Activated CD4-positive, alpha-beta T cell treated with anti-CD3 and anti-CD28 coated beads, Interleukin-2, amount 10 ng/mL, durations not matched to agents 7 days and 5 days (primary cell): ENCODE measurements at places on chromosomes 2 and 18. TPM values are rescaled to one million over a fixed set of nuclear protein-coding genes. Genes with fewer than 3 reads are reported as not detected.

Gene ZBTB7C
- 0.10 TPM for total RNA-seq

Gene SERPINB10
- total RNA-seq: not detected

Gene TBC1D8
- total RNA-seq: 0.50 TPM

Gene MPP4
- not detected for total RNA-seq

Gene SKA1
- total RNA-seq: 44.1 TPM

Gene VWC2L
- not detected for total RNA-seq

Gene MDH1B
- total RNA-seq: 0.40 TPM

Gene SLC4A3
- not detected for total RNA-seq

Gene ALLC
- not detected for total RNA-seq

Gene IL1A
- 0.21 TPM for total RNA-seq

DNA sequence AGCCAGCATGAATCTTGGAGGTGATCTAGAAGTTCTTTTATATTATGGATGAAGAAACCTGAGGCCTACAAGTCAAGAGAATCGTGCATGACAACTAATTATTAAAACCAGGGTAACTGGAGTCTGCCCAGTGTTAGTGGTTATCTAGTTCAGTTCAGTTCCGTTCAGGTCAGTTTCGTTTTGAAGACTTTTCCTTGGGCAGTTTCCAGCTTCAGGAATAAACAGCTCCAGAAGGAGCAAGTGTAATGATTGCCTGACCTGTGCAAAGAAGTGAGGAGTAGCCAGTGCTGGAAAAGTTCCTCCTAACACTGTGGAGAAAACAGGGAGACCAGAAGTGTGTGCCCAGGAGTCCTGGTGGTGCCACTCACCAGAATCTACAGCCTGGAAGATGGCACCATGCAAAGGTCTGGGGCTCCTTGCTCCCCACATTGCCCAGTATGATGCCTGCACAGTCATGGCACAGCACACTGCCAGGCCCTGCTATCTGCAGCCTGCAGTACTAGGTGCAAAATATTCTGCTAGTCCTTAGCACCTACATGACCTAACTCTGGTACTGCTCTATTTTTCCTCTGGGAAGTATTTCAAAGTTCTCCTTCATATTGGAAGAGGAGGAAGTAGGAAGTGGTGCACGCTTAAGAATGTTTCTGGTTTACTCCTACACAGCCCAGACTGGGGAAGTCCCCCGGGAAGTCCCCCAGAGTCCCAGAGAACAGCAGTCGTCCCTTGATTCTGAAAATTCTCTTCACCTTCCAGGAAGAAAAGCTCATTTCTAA lies 65.8 kb downstream of the SUMO1 start:
- no peak for DNase-seq

- no peak for DNase-seq
Measured at GRCh38 chr2:17661460-17661859, 92.2 kb downstream of the SMC6 start.

- no peak for DNase-seq
Measured at GRCh38 chr2:48415836-48416515, 114.0 kb upstream of the STON1 start.

DNA sequence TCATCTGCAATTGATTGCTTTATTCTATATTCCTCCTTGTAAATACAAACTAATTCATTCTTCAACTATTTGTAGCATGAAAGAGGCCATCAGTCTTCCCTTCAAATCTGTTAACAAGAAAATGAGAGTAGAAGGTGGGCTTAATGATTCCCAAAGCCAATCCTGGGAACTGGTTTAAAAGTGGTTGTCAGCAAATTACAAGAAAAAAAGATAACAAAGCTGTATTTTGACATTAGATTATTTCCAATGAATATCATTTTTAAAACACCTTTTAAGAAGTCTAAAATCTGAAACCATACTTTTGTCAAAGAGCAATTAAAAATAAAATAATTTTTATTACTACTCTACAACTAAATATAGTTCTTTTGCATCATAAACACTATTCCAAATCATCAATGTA lies 139.2 kb downstream of the DYM start:
- DNase-seq: no peak

DNA sequence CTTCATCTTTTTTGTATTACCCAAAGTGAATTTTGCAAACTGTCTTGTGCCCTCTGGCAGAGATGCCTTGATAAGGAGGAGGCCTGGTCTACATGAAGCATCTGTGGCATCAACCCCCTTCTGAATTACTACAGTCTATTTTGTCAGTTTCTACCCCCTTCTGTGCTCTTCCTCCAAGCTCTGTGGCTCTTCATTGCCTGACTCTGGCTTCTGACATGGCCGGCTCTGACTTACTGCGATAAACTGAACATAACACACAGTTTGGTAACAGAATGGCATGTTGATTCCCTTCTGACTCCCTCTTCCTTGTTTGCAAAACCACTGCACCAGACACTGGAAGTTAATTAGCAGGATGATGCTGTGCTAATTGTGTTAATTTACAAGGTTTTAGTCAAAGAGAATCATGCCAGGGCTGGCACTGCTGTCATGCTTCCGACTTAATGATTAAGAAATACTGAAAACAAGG lies 122.5 kb downstream of the FIGN start:
- no peak for DNase-seq

GRCh38 chr2:108139521-108139920 lies 100.2 kb upstream of the SULT1C3 start:
- DNase-seq: no peak

- no peak for DNase-seq
Measured at GRCh38 chr2:226575928-226576327, 223.7 kb downstream of the IRS1 start.

GRCh38 chr2:45278365-45279078 lies 269.3 kb upstream of the SIX2 start:
- DNase-seq: no peak

DNA sequence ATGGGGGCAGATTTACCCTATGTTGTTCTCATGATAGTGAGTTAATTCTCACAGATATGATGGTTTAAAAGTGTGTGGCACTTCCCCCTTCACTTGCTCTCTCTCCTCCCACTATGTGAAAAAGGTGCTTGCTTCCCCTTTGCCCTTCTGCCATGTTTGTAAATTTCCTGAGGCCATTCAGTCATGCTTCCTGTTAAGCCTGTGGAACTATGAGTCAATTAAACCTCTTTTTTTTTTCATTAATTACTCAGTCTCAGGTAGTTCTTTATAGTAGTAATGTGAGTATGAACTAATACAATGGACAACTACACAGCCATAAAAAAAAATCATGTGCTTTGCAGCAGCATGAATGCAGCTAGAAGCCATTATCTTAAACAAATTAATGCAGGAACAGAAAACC lies 118.5 kb downstream of the CALCRL start:
- DNase-seq: no peak

DNA sequence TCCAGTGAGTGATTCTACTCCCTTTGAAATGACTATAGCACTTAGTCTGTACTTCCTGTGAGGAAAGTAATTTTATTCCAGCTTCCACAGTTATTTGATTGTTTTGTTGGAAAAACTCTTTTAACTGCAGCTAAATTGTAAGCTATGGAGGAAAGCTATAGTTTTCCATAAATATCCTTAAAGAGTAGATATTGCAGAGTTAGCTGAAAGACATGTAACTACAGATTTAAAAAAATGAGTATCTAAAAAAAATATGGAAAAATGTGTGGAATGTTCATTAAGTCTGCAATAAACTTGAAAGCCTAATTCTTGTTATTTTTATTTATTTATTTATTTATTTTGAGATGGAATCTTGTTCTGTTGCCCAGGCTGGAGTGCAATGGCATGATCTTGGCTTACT lies 56.8 kb upstream of the AQP4 start:
- no peak for DNase-seq

- DNase-seq: no peak
Measured at GRCh38 chr18:58363767-58364540, 264.9 kb downstream of the ALPK2 start.

GRCh38 chr2:168253379-168253778 lies 6.0 kb upstream of the STK39 start:
- no peak for DNase-seq

DNA sequence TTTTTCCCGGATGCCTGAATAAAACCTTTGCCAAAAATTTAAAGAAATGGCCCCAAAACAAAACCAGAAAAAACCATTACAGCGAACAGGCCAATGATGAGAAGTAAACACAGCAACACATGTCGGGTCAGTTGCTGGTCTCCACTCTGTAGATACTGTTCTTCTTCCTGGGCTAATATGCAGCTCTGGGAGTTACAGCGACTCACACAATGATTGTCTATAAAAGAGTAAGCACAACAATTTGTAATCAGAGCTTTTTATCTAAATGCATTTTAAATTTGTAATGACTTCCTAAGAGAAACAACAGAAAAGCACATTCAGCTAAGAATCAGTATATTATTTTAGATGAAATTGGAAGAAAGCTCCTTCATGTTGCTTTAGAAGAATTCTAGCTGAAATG lies 40.3 kb downstream of the GPR155 start:
- DNase-seq: no peak

DNA sequence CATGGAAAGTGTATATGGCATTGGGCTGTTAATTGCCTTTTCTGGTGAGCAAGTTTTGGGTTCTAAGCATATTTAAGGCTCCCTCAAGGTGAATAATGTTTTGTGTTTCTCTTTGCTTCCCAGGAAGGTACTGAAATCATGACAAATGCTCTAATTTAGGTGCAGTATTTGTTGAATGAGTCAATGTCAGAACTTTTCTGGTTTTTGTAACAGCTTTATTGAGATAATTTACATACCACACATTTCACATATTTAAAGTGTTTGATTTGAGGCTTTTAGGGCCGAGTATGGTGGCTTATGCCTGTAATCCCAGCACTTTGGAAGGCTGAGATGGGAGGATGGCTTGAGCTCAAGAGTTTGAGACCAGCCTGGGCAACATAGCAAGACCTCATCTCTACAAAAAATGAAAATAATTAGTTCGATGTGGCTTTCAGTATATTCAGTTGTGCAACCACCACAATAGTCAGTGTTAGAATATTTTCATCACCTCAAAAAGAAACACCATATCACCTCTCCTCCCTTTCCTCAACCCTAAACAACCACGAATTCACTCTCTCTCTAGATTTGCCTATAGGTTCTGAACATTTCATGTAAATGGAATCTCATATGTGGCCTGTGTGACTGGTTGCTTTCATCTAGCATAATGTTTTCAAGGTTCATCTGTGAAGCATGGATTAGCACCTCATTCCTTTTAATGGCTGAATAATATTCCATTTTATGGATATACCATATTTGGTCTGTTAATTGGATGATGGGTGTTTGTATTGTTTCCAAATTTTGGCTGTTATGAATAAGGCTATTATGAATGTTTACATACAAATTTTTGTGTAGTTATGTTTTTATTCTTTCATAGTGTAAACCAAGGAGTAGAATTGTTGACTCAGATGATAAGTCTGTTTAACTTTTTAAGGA lies 54.9 kb downstream of the MGAT5 start:
- no peak for DNase-seq

GRCh38 chr2:10722252-10722825 lies 909 bp downstream of the ATP6V1C2 start:
- DNase-seq: no peak

- no peak for DNase-seq
Measured at GRCh38 chr2:60271131-60271530, 282.3 kb downstream of the BCL11A start.

GRCh38 chr2:224072541-224073188 lies 33.6 kb upstream of the SERPINE2 start:
- no peak for DNase-seq

DNA sequence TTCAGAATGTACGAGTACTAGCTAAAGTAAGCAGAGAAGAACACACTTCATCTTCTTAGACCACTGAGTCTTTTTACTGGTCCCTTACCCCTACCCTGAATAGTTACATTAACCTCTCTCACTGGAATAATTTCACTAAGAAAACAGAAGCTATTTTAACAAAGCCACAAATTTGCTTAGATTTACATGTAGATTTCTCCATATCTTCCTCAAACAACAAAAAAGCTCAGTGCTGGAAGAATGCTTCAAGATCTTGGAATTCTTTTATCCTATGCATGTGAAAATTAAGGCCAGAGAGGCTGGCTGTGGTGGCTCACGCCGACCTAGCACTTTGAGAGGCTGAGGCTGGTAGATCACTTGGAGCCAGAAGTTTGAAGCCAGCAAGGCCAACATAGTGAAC lies 35.2 kb downstream of the MOGAT1 start:
- DNase-seq: no peak

GRCh38 chr2:37566517-37566981 lies 104.9 kb downstream of the CDC42EP3 start:
- no peak for DNase-seq

DNA sequence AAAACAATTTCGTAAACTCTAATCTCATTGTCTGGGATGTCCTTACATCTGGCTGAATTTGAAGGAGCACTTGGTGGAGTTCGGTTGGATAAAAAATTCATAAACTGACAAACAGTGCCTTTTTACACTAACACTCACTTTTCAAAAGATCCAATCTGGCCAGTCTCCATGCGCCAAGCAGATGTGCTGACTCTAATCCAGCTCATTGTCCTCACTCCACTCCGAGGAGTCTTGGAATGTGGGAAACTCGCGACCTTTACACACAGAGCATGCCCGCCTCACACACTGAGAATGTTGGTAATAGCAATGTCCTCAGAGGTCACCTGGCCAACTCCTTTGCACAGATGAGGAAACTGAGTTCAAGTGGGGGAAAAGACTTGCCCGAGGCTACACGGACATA lies 66.8 kb downstream of the XDH start:
- no peak for DNase-seq

DNA sequence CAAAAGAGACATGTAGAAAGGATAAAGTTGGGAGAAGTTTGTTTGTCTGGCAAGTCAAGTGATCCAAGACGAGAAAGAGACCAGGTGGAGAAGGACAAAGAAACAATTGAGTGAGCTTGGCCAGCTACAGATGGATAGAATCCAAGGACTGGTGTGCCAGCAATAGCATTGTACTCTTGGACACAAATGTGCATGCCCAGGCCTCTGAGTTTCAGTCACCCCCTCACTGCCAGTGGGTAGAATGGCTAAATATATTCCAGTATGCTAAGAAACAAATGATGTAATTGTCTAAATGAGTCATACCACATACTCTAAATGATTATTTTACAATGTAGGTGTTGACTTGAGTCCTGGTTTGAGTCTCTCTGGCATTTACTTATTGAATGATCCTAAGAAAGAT lies 881.3 kb downstream of the LRRTM4 start:
- no peak for DNase-seq

- DNase-seq: no peak
Measured at GRCh38 chr2:95276888-95277245, 2.6 kb downstream of the PROM2 start.

- no peak for DNase-seq
Measured at GRCh38 chr2:195543902-195544894, 112.8 kb upstream of the SLC39A10 start.

DNA sequence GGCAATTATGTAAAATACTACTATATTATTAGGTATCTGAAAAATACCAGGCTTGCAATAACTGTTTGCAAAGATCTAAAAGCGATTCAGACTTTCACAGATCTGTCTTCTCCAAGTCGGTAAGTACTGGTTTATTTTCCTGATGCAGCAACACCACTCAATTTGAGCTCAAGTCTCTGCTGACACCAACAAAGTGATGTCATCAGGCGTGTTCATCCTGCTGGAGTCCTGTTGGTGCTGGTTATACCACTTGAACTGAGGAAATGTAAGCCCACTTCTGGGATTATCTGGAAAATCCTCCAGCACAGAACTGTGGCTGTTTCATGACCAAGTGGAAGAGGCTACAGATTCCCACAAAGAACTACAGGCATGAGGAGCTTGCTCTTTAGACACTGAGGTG lies 267.6 kb downstream of the BCL2 start:
- DNase-seq: no peak
